ENCODE measurements at places on chromosomes 7 and 10.

- no peak for DNase-seq
Observed at GRCh38 chr7:92788559-92789183, 47.7 kb downstream of the CDK6 start.

- peak; percentile 97 for DNase-seq
Observed at GRCh38 chr7:137873979-137874777, 27.4 kb upstream of the DGKI start.

- no peak for DNase-seq
Observed at GRCh38 chr10:15112657-15113056, 15.5 kb downstream of the RPP38 start.

DNA sequence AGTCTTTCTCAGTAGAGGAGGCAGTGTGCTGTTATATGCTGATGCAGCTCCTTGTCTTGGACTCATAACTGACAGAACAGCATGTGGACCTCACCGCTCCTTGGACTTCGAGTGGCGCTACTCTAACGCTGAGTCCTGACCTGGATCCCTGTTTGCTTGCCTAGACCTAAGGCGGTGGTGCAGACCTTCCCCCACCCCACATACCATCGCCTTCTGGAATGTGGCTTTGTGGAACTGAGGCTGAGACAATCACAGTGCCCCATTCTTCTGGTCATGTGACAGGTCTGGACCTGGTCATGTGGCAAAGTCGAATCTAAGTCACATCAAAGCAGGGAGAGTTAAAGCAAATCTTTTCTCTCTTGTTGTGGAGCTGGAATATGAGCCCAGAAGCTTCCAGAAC, 190.7 kb upstream of the MKI67 start:
- no peak for DNase-seq

GRCh38 chr7:18040196-18040595, 12.6 kb upstream of the PRPS1L1 start:
- DNase-seq: peak; percentile 82

DNA sequence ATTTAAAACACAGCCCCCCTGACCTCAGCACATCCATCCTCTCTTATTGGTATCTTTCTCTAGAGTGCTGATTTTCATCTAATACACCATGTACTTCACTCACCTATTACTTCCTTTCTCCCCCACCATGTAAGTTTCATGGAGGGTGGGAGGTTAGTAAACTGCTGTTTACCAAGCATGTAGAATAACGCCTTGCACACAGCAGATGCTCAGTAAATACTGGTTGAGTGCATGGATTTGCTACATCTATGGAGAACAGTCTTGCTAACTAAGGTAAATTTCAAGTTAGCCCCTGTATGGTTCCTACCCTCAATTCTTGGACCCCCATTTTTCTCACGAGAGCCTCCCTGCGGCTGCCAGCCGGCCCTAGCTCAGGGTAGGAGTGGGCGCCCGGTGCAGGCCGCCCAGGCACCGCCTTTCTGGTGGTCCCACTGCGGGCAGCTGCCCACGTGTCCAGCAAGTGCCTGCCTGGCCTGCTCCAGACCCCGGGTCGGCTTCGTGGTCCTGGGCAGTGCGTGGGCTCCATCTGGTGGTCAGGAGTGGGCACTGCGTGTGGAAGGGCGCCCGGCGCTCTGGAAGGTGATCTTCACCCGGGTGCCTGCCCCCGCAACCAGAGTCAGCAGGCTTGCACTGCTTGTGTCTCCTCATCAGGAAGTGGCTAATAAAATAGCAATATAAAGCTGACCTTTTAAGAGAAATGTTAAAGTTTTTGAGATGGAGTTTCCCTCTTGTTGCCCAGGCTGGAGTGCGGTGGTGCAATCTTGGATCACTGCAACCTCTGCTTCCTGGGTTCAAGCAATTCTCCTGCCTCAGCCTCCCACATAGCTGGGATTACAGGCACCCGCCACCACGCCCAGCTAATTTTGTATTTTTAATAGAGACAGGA, 63.4 kb upstream of the DNAJB6 start:
- peak; percentile 76 for DNase-seq

DNA sequence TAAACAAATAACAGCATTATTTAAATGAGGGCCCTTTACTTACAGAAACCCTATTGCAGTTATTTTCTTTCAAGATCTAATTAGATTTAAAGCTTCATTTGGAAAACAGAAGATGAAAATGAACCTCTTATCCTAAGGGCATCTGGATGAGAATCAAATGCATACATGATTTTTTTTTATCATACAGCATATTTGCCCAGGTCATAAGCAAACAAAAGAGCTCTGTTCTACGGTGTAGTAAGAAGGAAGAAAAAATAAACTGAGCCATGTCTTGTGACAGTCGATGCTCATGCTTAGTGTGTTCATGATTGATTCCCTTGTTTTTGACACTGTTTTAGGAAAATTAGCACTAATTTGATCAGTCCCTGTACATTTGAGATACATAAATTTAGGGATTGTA, 202.6 kb upstream of the RNF32 start:
- DNase-seq: no peak

- no peak for DNase-seq
Observed at GRCh38 chr7:112390167-112390566, 60.1 kb upstream of the IFRD1 start.

GRCh38 chr7:19585761-19586160, 123.1 kb downstream of the POLR1F start:
- no peak for DNase-seq

DNA sequence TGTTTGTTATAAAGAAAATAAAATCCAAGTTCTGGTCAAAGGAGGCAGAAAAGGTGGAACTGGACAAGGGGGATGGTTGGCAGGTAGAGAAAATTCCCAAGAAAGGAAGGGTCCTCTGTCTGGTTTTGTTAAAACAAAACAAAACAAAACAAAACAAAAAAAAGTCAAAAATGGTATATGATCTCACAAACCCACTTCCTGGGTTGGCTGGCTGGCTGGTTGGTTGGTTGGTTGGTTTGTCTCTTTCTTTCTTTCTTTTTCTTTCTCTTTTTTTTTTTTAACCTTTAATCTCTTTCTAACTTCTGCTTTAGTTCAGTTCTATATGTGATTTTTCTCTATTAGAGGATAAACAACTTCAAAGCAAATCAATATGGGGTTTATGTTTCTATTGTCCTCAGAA, 41.1 kb upstream of the CPN1 start:
- DNase-seq: no peak

DNA sequence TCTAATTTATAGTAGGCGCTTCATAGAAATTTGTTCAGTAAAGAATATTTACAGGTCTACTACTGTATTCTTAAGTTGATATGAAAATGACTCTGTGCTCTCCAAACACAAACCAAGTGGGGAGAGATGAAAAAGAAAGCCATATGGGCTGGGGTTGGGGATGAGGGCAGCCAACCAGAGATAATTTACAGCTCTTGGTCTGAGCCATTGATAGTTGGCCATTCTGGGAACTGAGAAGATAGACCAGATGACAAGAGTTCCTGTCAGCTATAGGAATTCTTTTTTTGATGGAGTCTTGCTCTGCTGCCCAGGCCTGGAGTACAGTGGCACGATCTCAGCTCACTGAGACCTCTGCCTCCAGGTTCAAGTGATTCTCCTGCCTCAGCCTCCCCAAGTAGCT, 57.4 kb downstream of the LAMB4 start:
- DNase-seq: no peak

DNA sequence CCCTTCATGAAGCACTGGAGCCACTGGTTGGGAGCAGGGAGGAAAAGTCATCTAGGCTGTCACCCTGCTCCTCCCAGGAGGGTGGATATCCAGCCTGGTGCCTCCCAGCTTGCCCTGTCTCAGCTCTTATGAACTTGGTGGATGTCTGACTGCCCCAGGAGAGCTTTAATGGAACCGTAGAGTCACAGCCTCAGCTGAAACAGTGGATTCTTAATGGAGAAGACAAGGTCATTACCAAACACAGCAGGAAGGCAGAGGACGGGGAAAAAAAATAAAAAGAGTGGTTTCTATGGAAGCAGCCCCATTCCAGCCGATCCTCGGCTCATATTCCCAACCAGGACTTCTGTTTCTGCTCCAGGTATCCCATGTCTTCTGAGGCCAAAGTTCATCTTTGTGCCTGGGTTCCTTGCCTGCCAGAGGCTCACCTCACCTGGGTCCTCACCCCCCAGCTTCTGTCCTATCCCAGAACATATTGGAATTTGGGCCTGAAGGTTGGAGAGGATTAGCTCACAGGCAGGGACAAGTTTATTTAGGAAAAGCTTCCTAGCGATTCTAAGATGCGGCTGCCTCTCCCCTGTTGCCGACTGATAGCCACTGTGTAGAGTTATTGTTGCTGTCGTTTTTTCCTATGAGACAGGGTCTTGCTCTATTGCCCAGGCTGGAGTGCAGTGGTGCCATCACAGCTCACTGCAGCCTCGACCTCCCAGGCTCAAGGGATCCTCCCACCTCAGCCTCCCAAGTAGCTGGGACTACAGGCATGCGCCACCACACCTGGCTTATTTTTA, 15.6 kb downstream of the CCL26 start:
- DNase-seq: no peak

- DNase-seq: no peak
Observed at GRCh38 chr10:7485799-7486198, 75.0 kb upstream of the SFMBT2 start.

DNA sequence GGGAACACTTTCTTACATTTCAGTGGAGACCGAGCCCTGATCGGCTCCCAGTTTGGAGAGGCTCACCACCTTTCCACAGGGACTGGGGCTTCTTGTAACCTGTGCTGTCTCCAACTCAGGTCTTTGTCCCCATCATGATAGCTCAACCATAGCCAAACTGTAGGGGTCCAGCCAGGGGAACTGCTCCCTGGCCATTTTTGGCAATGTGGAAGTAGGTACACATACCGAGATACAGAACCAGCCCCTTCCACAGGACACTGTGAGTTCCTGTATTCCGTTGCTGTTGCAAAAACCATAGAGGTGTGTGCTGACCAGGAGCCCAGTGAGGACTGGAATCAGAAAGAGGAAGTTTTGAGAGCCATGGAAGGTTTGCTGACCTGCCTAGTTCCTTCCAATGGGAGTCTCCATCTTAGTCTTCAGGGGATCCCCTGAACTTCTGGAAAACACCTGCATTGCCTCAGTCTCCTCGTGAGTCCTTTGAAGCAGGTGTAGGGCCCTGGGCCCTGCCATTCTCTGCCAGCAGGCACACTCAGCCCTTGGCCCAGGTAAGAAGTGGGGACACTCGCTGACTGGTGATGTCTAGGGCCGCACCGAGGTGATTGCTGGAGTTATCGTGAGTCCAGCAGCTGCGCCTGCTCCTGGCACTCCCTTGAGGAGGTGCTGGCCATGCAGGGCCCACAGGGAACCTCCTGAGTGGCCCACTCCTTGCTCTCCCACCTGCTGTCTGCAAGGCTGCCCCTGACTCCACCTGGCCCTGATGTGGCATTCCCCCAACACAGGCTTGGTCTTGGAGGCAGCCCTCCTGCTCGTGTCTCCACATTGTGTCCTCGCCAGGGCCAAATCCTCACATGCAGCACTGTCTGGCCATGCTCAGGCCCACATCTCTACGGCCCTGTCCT, 11.2 kb downstream of the WDFY4 start:
- no peak for DNase-seq

DNA sequence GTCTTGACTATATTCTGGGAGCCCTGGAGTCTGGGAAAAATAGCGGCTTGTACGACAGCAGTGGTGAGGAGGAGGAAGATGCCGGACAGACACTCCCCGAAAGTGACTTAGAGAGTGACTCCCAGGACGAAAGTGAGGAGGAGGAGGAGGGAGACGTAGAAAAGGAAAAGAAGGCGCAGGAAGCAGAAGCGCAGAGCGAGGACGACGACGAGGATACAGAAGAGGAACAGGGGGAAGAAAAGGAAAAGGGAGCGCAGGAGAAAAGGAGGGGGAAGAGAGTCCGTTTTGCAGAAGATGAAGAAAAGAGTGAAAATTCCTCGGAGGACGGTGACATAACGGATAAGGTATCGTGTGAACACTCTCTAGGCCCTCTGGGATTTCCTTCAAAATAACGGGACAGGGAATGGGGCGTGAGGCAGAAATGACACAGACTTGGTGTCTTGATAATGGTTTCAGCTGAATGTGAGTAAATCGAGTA, 908 bp downstream of the NOM1 start:
- DNase-seq: peak; percentile 44

DNA sequence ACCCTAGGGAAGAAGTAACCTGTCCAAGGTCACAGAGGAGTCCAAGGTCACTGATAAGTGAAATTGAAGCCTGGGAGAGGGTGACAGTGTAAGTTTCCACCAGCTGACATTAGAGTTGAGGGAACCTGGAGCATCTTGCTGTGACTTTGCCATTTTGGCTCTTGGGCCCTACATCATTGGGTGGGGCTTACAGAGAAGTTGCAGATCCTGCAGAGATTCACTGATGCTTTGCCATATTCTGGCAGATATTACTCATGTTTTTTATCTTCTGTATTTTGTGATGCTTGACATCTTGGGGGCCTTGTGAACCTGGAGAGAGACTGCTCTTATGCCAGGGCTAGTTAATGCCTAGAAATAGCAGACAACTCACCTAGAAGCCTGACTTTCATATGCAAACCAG, 36.5 kb downstream of the SMKR1 start:
- DNase-seq: no peak

GRCh38 chr7:157625973-157626742, 289.4 kb downstream of the DNAJB6 start:
- no peak for DNase-seq

DNA sequence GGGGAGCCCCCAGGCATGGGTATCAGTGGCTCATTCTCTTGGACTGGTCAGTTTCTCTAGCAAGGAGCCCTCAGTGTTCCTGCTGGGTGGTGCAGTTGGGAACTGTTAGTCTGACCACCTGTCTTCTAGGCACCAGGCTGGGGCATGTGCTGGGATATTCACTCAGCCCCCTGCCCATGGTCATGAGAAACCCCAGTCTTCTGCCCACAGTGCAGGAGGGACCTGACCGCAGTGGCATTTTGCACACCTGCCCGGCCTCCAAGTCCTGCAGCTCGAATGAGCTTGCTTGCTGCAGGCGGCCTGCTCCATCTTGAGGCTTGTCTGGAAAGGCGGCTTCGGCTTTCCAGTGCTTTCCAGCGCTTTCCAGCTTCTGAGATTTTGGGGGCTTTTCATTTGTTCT, 36.3 kb downstream of the CUX1 start:
- no peak for DNase-seq

GRCh38 chr7:47027695-47028240, 554.1 kb downstream of the TNS3 start:
- DNase-seq: no peak

GRCh38 chr10:18369859-18370473, 229.7 kb downstream of the CACNB2 start:
- no peak for DNase-seq

- no peak for DNase-seq
Observed at GRCh38 chr10:20254497-20254896, 438.3 kb downstream of the PLXDC2 start.

Data from EH (cell line).